ENCODE measurements at places on chromosomes 13 and 19.

DNA sequence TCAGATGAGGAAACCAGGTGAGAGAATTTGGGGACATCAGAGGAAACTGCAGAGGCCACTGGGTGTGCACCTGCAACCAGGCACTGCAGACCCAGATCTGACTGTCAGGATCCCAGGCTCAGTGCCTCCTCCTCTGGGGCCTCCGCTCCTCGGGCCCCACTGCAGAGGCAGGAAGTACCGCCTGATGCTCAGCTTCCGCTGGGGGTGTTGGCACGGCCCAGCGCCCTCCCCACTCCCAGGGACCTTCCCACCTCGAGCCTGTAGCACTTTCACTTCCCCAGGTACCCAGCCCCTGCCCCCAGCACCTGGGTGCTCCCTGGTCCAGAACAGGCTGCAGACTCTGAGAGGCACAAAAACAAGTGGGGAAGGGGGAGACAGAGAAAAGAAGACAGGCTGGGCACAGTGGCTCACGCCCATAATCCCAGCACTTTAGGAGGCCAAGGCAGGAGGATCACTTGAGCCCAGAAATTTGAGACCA is 1.4 kb upstream of the CD37 start:
- DNase-seq: no peak

GRCh38 chr13:32282096-32282711 is 33.0 kb downstream of the ZAR1L start:
- DNase-seq: no peak

- no peak for DNase-seq
These were observed 277.9 kb downstream of the TSHZ3 start for GRCh38 chr19:31071136-31071855.

GRCh38 chr13:103066079-103066780 is at the start of gene SLC10A2:
TSS of gene SLC10A2 (minus strand) at chr13:103066417. CDS start at chr13:103066249, 168 bp downstream.
- DNase-seq: no peak

- no peak for DNase-seq
These were observed 14.0 kb upstream of the KPTN start for GRCh38 chr19:47497821-47498520.

DNA sequence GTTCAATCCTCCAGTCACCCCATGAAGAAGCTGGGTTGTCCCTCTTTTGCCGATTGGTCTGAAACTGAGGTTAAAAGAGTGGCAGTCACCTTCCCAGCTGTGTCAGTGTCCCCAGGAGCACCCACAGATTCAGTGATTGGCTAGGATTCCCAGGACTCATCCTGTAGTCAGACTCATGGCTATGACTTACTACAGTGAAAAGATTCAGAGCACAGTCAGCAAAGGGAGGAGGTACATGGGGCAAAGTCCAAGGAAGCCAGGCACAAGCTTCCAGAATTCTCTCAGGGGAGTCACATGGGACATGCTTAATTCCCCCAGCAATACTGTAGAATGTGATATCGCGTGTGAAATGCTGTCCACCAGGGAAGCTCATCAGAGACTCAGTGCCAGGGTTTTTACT is 14.2 kb downstream of the ZNF473 start:
- no peak for DNase-seq

- no peak for DNase-seq
These were observed 46.5 kb downstream of the TMEM255B start for GRCh38 chr13:113805431-113806103.

GRCh38 chr19:38640368-38640767 is 7.1 kb upstream of the ACTN4 start:
- no peak for DNase-seq

- DNase-seq: no peak
These were observed 14.0 kb upstream of the MYADM start for GRCh38 chr19:53853707-53854106.

DNA sequence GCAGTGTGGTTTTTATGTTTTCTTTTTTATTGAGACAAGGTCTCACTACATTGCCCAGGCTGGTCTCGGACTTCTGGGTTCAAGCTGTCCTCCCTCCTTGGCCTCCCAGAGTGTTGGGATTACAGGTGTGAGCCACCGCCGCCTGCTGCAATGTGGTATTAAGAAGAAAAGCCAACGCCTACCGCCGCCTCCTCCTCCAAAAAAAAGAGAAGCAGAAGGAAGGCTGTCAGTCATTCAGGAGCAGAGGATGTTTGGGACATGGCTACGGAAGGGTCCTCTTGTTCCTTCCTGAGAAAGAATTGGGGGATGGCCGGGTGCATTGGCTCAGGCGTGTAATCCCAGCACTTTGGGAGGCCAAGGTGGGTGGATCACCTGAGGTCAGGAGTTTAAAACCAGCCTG is 1.2 kb downstream of the PPP1R37 start:
- DNase-seq: no peak

DNA sequence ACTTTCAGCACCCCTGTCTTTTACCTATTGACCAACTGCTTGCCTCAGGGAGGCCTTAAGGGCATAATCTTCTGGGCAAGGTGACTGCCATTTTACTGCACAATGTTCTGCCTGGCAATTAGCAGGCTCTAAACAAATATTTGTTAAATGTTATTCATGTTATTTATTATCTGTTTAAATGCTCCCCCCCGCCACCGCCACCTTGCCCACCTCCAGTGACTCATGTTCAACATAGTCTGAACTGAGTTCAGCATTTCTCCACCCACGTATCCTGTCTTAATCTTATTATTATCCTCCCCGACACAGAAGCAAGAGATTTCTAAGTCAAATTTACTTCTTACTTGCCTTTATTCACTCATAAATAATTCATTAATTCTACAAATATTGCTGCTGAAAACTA is 144.8 kb downstream of the LIG4 start:
- no peak for DNase-seq

DNA sequence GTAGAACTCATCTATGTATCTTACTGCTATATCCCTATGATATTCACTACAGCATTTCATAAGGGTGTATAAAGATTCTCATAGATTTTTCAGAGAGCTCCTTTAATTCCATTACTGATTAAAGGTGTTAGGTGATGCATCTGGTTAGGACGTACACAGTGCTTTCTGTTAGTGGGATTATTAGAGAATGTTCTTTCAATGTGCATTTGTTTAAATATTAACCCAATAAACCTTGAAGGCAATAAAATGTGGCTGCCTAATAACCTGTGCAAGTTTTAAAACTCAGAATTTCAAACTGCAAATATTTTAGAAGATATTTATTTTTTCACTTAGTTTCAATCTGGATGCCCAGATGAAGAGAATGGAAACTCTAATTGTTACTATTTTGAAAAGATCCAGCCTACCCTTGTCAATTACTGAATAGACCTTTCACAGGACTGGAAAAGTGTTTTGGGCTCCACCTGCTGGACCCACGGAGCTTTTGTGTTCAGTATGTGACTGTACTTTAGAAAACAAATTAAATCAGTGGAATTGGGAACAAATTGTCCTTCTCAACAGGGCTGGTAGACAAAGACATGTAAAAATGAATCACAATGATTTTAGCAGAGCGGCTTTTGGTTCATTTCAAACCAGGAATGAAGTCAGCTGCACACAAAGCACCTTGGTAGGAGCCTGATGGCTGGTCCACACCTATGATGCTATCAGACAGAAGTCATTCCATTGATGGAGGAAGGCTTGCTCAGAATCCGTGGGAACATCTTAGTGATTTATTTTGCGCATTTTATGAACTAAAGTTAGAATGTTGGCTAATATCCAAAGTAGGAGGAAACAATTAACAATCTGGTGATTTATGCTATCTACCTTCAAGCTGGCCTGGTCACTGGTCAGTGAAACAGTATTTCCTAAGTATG is 89.4 kb upstream of the RAP2A start:
- no peak for DNase-seq

DNA sequence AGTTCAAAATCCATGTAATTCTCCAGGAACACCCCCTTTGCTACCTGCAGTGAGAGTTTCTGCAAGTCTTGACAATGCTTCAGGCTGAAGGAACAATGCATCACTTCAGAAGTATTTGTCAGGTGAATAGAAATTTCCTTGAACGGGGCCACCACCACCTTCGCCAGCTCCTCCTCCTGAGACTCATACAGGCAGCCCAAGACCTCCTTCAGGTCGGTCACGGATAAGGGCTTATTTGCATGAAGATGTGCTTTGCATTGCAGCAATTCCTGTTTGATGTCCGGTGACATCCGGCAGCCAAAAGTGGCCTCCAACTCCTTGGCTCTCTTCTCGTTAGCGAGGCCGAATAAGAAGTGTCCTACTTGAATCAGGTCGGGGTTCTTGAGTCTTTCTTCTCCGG is 8.4 kb downstream of the NLRP7 start:
- DNase-seq: no peak

GRCh38 chr13:74289861-74290773 is 155.9 kb upstream of the KLF12 start:
- no peak for DNase-seq

DNA sequence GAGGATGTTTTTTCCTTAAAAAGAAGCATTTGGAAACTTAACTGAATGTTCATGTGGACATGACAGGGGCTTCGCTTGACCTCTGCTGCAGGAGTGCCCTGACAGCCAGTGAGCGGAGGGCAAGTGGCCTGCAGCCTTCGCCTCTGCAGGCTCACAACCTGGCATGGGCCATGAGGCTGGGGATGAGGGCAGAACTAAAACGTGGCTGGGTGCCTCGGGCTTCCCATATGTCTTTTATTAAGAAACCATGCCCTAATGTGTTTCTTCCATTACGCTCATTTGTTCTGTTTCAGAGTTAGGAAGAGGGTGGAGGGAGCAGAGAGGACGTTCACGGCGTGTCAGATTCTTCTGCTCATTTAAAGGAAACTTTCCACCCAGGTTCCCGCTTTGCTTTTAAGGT is 2.9 kb downstream of the ARHGEF7 start:
- no peak for DNase-seq

GRCh38 chr13:44465318-44465717 is 91.7 kb downstream of the SERP2 start:
- DNase-seq: no peak

DNA sequence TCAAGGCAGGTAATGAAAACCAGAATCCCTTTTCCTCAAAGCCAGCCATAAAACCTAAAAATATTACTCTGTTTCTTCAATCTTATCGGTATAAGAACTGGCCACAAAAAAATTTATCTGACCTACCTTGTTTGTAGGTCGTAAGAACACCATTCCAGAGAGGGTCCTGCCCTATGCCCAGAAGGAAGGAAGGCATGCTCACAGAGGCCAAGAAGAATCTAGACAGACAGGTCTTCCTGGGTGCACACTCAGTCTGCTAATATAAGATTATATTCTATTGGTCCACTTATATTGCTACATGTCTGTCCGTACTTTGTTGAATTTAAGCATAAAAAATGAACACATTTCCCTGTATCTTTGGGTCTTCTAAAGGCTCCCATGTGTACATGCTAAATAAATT is 2136.1 kb upstream of the PCDH20 start:
- DNase-seq: no peak

- DNase-seq: no peak
These were observed 56.4 kb downstream of the SIPA1L3 start for GRCh38 chr19:37963190-37963936.

DNA sequence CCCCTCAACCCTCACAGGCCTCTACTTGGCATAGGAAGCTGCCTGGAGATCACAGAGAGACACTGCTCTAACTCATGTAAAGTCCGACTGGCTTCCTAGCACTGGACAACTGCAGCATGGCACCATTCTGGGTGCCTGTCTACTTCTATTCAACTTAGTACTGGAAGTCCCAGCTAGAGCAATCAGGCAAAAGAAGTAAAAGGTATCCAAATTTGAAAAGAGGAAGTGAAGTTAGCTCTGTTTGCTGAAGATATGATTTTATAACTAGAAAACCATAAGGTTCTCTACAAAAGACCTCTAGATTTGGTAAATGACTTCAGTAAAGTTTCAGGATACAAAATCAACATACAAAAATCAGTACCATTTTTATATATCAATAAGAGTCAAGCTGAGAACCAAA is 1017.6 kb downstream of the PCDH9 start:
- no peak for DNase-seq

DNA sequence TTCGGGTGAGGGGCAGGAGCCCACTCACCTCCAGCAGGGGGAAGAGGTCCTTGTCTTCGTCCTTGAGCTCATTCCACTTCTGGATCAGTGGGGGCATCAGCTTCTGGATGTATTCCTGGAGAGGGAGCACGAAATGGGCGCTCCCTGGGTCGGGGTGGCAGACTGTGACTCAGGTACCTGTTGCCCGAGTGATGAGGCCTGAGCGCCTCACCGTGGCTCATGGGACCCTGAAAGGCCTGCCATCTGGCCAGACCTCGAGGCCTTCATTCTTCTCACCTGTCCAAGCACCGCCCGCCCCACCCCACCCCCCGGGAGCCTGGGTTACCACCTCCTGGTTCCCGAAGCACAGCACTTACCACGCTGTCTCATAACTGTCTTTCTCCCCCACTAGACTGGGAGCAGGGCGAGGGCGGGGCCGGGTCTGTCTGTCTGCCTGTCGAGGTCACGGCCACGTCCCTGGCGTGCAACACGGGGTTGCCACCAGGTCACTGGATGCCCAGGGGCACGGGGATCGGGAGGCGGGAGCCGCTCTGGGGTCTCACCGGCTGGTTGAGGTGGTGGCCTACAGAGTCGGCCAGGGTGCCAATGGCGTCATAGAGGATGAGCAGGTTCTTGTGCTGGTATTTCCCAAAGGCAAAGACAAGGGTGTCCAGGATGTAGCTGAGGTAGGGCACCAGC is 9.4 kb upstream of the FBXW9 start:
- DNase-seq: no peak

- DNase-seq: no peak
These were observed 441 bp downstream of the GJB2 start for GRCh38 chr13:20192158-20192835.

DNA sequence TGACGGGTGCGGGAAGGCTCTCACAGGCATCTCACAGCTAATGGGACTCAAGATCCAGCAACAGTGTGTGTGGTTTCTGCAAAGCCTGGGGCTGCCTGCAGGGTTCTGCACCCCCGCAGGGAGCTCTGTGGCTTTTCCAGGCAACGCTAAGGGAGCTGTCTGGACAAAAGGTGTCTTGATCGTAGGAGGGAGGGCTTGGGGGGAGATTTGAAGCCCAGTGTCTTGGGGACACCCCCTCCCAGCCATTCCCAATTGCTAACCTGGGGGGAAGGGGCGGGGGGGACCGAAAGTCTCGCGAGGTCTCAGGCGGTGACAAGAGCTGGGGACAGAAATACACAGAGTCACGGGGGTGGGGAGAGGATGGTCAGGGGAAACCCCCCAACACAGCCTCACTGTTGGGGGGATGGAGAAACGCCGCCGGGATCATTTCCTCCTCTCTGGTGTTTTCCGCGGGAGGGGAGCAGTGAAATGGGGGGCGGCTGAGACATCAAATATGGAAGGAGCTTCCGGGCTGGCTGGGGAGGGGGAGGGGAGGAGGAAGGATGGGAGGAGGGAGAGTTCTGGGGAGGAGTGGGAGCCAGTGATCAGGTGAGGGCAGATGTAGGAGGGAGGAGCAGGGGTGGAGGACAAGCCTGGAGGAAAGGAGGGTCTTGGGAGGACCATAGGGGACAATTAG is 13.3 kb downstream of the KCNC3 start:
- no peak for DNase-seq

DNA sequence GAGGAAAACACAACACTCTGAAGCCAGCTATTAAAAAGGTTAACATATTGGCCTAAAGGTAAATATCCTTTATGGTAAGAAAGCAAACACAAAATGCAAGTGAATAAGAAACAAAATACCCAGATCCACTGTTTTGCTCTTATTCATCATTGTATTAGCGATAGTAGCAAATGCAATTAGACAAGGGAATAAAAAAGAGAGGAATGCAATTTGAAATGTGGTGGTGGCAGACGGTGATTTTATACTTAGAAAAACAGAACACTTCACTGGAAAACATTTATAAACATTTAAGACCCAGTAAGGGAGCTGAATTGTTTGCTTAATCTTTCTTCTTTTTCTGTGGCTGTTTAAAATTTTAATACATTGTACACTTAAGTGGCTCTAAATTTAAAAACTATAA is 17.2 kb upstream of the CYP4F2 start:
- no peak for DNase-seq
